ENCODE measurements at places on chromosomes 3 and 15.

- DNase-seq: no peak
Measured at GRCh38 chr15:64143276-64143675, 8.3 kb upstream of the SNX22 start.

- DNase-seq: no peak
Measured at GRCh38 chr15:20386198-20386597, 155.4 kb downstream of the GOLGA6L6 start.

GRCh38 chr15:63820210-63820609 is 13.5 kb downstream of the HERC1 start:
- DNase-seq: no peak

DNA sequence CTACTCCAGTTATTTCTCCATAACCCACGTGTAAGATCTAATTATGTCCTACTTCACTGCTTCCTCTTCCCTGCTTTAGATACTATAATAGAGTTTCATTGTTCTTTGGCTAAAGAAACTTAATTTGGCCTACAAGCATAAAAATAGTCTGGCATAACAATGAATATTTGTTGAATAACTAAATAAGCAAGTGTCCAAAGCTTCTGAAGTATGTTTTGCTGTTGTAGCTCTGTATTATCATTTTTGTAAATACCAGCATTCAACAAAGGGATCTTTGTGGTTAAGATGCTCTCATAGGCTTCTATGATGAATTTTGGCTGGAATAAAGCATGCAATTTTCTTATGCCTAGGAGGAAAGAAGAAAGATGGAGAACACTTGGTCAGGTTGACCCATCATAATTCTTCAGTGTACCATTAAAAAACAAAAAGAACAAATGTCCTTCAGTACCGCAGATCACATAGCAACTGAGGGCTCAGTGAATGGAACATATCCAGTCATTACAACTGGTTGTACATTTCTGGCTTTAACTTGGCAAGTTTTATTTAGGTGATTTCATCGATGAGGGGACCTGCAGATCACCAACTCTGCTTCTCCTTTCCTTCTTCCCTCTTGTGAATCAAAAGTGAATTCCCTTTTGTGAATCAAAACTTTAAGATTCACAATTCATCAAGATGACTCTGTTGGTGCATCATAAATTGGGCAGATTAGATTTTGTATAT is 465.9 kb upstream of the TGFBR2 start:
- no peak for DNase-seq

GRCh38 chr3:168951884-168952283 is 711.6 kb downstream of the MECOM start:
- DNase-seq: no peak

Data from PC-3 (cell line).